ENCODE measurements at places on chromosomes 5 and 9. TPM values are rescaled to one million over a fixed set of nuclear protein-coding genes. Genes with fewer than 3 reads are reported as not detected.

- DNase-seq: no peak
These were observed 104.0 kb upstream of the ACTBL2 start for GRCh38 chr5:57586649-57587048.

Gene DOK3
- 8.0 TPM for total RNA-seq

DNA sequence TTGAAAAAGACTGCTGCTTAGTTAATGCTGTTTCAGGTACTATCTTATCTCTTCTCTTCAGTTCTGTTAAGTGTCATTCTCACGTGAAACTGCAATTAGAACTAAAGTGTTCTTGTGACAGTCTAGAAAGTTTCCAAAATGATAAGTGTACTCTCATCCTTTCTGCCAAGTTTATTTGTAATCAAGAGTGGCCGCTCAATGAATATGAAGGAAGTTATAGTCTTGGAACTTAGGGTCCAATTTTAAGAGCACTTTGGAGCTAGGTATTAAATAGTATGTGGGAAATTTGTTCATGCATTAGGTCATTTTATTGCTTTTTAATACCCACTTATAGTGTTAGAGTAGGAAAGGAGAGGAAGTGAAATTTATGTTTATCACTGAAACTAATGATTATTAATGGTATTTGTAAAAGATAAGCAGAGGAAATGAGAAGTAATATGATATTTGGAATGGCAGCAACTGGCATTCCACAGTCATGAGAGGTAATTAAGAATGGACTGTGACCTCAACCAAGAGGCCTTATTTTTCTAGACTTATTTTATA lies 20.4 kb downstream of the XRCC4 start:
- no peak for DNase-seq

DNA sequence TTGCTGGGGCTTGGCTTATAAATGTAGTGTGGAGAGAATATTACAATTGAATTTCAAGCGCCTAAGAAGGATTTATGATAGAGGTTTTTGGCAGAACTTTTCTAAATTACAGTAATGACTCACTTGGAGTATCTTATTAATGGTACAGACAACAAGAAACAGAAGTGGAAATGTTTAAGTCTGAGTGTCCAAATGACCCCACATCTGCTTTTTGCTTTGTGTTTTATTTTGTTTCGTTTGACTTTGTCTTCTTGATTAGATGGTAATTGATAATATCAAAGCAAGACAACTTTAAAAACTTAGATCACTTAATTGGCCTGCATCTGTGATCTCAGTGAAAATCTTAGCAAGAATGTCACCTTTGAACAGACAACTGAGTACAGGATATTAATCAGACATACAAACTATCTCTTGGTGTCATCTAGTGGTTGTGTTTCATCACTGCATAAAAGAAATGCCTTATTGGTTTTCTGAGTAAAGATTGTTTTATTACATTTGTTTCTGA lies 577.4 kb downstream of the ISL1 start:
- no peak for DNase-seq

Gene MLANA
- total RNA-seq: not detected

Gene IRX2
- 0.38 TPM for total RNA-seq

- no peak for DNase-seq
These were observed 8.0 kb upstream of the GFI1B start for GRCh38 chr9:132970324-132971062.

GRCh38 chr9:124015661-124016131 lies 4.1 kb downstream of the LHX2 start:
- DNase-seq: no peak

DNA sequence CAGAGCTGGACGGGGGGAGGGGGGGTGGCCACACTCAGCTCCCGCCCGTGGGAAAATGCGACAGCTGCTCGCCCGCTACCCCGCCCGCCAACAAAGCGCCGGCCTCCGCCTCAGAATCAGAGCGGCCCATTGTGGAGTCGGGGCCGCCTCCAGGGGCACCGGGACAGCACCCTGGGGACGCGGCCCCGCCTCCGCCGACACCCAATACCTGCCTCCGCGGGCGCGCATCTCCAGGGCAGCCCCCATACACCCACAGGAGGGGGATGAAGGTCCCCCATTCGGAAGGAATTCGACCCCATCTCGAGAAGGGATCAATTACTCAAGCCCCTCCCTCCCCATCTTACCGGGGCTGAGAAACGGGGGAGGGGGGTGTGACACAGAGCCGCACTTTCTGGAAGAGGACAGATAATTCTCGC lies 1.3 kb downstream of the NOTCH1 start:
- DNase-seq: no peak

Gene GNA14
- total RNA-seq: 5.2 TPM

GRCh38 chr9:120186276-120186675 lies 393.7 kb downstream of the CDK5RAP2 start:
- no peak for DNase-seq

DNA sequence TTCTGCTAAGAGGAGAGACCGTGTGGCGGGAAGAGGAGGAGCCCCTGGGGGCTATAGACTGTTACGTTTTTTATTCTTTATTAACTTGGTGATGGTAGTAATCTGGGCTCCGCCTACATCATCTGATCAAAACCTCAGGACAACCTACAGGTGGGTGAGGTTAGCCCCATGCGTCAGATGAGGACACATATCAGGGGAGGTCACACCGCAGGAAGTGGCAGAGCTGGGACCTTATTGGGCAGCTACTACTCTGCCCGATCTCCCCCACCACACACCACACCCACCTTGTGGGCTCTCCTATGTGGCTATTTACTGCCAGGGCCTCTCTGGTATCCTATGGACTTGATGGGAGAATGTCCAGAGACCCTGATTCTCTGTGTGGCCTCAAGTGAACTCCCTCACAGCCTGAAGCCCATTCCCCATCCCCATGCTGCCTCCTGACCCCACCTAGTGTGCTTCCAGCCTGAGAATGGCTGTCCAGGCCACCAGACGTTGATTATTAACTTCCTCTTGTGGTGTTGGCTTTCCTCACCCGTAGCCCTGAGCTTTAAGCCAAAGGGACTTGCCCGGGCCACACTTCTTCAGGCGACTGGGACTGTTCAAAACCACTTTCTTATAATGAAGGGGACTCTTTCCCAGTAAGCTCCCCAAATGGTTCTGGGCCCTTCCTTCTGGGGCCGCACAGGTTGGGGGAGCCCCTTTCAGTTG lies 8.2 kb downstream of the UNC5A start:
- no peak for DNase-seq

Gene KIF12
- not detected for total RNA-seq

Gene TRIM36
- 0.57 TPM for total RNA-seq

DNA sequence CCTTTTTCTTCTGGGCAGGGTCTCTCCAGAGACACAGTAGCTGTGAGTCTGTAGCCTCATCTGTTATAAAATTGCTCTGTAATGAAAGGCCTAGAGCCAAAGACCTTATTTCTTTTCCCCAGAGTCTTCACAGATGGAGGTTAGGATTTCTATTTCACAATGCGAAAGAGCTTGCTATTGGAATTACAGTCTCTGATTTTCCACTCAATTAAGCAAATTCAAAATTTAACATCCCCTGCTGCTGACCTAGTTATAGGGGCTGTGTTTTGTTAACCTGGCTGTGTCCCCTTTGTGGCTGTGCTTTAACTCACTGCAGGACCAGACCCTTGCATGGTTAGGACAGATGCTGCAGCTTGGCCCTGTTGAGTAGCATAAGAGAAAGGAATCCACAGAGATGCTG lies 190.3 kb upstream of the NMUR2 start:
- no peak for DNase-seq

GRCh38 chr5:142842994-142843905 lies 73.1 kb downstream of the ARHGAP26 start:
- peak; percentile 85 for DNase-seq

- no peak for DNase-seq
These were observed 42.5 kb downstream of the FNIP1 start for GRCh38 chr5:131754363-131754762.

Gene ST8SIA4
- total RNA-seq: 5.6 TPM

- no peak for DNase-seq
These were observed 140.4 kb upstream of the CDH6 start for GRCh38 chr5:31052937-31053658.

Gene PCDHGB3
- 4.9 TPM for total RNA-seq

DNA sequence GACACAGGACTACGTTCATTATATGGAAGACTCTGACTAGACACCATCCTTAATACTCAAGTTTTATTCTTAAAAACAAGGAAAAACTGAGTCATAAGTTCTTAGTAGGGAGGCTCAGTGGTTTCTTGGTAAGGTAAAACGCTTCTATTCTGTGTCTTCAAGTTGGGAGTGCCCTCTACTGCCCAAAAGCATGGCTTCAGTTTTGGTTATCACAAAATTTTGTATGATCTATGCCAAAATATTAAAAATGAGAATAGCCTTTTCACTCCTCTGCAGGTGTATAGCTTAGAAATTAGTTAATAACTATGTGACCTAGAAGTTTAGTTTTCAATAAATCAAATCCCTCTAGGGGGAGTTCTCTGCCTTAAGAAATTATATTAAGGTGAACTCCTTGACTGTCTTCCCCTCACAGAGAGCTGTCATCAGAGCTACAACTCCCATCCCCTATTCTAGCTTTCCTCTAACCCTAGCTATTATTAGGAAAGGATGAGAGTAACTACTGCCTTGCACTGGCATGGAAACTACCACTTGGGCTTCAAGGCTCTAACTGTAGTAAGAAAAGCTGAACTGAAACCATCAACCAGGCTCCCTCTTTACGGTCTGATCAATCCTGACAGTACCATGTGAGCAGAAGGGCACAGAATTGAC lies 189.7 kb downstream of the GNAQ start:
- DNase-seq: no peak

DNA sequence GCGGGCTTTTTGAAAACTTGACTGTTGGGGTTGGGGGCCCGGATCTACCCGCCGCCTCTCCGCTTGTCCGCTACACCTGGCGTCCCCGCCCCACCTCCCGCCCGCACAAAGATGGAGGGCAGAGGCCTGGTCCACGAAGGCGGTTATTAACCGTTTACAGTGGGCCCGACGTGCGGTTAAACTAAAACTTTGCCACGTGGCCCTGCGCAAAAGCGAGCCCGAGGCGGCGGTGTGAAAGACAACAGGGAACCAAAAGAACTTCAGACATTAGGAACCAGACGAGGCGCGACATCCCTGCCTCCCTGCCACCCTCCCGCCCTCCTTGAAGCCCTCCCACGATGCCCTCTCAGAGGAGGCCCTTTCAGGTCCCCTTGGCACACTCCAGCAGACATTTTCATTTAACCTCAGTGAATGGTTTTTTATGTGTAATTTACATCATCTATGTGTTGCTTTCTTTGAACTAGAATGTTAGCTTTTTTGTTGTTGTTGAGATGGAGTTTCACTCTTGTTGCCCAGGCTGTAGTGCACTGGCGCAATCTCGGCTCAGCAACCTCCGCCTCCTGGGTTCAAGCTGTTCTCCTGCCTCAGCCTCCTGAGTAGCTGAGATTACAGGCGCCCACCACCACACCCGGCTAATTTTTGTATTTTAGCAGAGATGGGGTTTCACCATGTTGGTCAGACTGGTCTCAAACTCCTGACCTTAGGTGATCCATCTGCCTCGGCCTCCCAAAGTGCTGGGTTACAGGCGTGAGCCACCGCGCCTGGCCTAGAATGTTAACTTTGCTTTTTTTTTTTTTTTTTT lies 999 bp upstream of the HNRNPA0 start:
- DNase-seq: no peak

Gene PDCD1LG2
- total RNA-seq: 4.2 TPM

GRCh38 chr5:74257645-74258313 lies 382.7 kb downstream of the ENC1 start:
- peak; percentile 94 for DNase-seq

Gene PCDHB7
- total RNA-seq: 2.6 TPM

DNA sequence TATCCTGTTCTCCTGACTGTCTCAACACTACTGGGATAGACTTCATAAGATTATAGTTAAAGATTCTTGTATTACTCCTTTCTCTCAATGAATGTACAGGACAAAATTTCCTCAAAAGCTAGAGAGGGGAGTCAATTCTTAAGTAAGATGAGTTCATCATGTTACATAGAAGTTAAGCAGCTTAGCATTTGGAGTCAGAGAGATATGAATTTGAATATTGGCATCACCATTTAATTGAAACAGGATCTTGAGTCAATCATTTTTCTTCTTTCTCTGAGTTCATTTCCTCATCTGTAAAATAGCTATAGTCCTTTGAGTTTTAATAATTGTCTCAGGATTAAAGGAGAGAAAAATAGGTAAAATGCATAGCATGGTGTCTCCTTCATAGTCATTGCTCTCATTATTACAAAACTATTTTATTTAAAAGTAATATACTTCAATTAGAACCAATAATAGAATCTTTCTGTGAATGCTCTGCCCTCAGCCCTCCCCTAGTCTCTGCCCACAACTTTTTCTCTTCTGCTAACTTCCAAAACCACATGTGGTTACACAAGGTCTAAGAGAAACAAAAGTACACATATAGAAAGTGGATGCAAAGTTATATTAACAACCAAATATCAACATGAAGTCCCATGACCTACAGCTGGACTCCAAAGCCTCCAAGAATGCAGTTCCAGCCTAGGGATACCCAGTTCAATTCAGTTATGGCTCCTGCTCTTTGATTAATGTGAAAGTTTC lies 265.6 kb downstream of the TLE1 start:
- no peak for DNase-seq

Gene ANKRD31
- total RNA-seq: 0.42 TPM
